ENCODE measurements at places on chromosomes 4 and X. TPM values are rescaled to one million over a fixed set of nuclear protein-coding genes. Genes with fewer than 3 reads are reported as not detected.

DNA sequence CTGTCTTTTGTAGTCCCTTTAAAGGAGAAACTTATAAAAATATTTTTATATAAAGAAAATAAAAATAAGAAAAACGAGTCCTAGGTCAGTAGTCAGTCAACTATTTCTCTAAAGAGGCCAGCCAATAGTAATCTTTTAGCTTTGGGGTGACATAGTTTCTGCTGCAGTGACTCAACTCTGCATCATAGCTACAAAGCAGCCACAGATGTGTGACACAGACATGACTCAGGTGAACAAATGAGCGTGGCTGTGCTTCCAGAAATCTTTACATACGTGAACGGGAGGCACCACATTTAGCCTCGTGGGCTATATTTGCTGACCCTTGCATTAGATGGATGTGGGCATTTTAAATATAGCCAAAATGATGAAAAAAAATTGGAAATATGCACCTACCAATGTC lies 1862.5 kb upstream of the TENM3 start:
- no peak for DNase-seq

- no peak for DNase-seq
Observed at GRCh38 chrX:24720036-24720435, 26.3 kb downstream of the POLA1 start.

GRCh38 chrX:30824275-30824674 lies 64.8 kb downstream of the TAB3 start:
- no peak for DNase-seq

DNA sequence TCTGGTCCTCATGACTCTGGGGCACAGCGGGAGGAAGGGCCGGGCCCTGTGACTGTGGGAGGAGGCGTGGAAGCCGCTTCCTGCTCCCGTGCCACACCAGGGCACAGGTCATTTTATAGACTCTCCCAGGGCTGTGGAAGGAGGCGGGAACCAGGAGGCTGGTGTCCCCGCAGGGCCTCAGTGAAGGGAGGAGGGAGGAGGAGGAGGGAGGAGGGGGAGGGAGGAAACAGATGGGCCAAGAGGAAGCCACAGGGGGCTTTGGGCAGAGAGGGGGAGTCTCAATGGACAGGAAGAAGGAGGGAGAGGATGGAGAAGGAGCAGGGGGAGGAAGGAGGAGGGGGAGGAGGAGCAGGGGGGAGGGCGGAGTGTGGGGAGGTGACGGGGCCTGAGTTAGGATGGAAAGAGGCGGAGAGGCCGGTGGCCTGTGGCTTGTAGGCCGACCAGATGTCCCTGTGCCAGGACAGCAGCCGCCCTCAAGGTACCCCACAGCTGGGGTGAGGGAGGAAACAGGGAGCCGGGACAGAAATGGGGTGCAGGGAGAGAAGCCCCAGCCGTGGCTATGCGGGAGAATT lies 6.2 kb upstream of the PLCXD1 start:
- DNase-seq, result no peak

DNA sequence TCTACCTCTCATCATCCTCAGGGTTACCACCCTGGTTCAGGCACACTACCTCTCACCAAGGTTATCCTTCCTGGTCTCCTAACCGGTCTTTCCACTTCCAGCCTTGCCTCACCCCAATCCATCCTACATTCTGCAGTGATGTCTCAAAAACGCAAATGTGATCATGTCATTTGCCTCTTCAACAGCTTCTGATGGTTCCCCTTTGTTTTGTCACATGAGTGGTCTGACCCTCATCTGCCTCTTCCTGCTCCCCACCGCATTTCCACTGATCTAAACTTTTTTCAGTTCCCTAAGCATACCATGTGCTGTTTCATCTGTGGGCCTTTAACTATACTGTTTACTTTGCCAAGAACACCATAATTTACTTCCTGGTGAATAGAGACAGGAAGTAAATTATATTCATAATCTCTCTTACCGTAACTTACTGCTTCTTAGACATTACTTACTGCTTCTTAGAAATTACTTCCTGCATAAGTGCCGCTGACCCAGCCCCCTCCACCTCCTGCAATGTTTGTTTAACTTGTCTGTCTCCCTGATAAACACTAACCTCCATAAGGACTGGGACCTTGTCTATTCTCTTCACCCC lies 27.1 kb upstream of the NSUN7 start:
- no peak for DNase-seq

DNA sequence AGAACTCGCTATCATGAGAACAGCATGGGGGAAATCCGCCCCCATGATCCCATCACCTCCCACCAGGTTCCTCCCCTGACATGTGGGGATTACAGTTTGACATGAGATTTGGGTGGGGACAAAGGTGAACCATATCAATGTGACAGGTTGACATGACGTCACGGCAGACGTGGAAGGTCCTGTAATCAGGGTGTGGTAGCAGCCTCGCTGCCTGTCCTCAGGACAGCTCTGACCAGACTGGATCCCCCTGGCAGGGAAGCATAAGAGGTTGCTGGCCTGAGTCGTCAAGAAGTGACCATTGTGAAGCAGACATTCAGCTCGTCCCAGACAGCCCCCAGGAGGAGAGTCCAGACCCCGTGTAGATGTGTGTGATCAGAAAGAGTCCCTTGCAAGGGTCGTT lies 104.6 kb downstream of the TNIP2 start:
- no peak for DNase-seq

DNA sequence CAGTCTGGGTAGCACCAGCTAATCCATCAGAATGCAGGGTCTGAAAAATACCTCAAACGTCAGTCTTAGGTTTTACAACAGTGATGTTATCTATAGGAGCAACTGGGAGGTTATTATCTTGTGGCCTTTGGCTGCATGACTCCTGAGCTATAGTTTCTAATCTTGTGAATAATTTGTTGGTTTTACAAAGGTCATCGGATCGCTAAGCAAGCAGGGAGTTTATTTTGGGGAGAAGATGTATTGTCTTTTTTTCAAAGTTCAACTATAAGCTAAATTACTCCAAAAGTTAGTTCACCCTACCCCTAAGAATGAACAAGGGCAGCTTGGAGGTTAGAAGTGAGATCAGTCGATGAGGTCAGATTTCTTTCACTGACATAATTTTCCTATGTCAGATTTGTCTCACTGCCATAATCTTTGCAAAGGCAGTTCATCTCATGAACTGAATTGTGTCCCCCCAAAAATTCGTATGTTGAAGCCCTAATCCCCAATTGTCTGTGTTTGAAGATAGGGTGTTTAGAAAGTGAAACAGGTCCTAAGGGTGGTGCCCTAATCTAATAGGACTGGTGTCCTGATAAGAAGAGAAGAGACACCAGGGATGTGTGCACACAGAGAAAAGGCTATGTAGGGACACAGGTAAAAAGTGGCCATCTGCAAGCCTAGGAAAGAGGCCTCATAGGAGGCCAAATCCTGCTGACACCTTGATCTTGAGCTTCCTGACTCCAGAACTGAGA lies 175.8 kb upstream of the GALNT7 start:
- DNase-seq, result no peak

- no peak for DNase-seq
Observed at GRCh38 chr4:22614114-22614513, 78.6 kb upstream of the GBA3 start.

The MID2 gene
- 31.0 TPM for total RNA-seq

The PWWP3B gene
- total RNA-seq, result 16.0 TPM

All from tibial nerve (tissue), 4 donors.